ENCODE measurements at places on chromosomes 6 and 20.

DNA sequence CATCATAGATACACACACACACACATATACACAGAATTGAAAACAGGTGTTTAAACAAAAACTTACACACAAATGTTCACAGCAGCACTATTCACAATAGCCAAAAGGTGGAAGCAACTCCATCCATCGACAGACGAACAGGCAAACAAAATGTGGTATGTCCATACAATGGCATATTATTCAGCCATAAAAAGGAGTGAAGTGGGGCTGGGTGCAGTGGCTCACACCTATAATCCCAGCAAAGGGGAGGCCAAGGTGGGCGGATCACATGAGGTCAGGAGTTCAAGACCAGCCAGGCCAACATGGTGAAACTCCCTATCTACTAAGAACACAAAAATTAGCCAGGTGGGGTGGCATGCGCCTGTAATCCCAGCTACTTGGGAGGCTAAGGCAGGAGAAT lies 80.3 kb downstream of the CHD6 start:
- DNase-seq: no peak

DNA sequence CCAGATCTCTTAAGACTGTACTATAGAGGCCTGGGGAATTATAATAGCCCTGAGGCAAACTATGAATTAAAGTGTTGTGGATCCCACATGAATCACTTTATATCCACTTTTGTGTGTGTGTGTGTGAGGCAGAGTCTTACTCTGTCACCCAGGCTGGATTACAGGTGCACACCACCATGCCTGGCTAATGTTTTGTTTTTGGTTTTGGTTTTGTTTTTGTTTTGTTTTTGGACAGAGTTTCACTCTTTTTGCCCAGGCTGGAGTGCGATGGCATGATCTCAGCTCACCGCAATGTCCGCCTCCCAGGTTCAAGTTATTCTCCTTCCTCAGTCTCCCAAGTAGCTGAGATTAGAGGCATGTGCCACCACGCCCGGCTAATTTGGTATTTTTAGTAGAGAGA lies 32.2 kb upstream of the MICB start:
- DNase-seq: no peak

GRCh38 chr6:31822036-31822821 lies 5.3 kb upstream of the HSPA1B start:
- DNase-seq: peak; percentile 95

- DNase-seq: no peak
Observed at GRCh38 chr6:71412559-71413140, 124.0 kb downstream of the OGFRL1 start.

- no peak for DNase-seq
Observed at GRCh38 chr20:8749101-8749500, 319.8 kb upstream of the PLCB4 start.
